ENCODE measurements at places on chromosomes 5 and 9. TPM values are rescaled to one million over a fixed set of nuclear protein-coding genes. Genes with fewer than 3 reads are reported as not detected.

DNA sequence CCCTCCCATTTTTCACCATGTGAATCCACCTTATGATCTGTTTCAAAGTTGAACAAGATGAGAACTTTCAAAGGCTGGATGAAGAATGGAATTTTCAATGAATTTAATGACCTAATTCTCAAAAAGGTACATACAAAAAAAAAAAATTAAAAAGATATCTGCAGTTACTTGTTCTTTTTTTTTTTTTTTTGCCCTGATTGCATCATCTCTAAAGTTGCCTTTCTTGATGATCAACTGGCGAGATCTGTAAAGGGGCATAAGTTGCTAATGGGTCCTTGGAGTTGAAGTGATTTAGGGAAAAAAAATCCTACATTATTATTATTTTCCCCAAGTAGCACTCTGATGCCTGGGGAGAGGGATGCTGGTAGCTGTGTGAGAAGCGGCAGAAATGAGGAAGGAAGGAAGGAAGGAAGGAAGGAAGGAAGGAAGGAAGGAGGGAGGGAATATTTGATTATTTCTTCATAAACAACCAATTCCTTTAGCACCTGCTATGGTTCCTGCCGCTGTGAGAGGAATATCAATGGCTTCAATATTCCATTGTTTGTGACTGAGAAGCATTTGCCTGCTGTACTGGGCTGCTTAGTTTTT lies 48.8 kb upstream of the CD180 start:
- no peak for DNase-seq

GRCh38 chr5:176627582-176627981 lies 2.8 kb downstream of the SNCB start:
- no peak for DNase-seq

GRCh38 chr5:72637058-72637457 lies 129.8 kb upstream of the ZNF366 start:
- DNase-seq = no peak

Gene ADAMTS19
- polyA plus RNA-seq = 11.9 TPM

Data from left renal pelvis (tissue), 4 donors.